Forelimb muscle (tissue), 1 donor: ENCODE measurements at places on chromosomes 7 and 10.
A peak's percentile ranks its signal among the peaks of the same experiment; 100 is the strongest.

DNA sequence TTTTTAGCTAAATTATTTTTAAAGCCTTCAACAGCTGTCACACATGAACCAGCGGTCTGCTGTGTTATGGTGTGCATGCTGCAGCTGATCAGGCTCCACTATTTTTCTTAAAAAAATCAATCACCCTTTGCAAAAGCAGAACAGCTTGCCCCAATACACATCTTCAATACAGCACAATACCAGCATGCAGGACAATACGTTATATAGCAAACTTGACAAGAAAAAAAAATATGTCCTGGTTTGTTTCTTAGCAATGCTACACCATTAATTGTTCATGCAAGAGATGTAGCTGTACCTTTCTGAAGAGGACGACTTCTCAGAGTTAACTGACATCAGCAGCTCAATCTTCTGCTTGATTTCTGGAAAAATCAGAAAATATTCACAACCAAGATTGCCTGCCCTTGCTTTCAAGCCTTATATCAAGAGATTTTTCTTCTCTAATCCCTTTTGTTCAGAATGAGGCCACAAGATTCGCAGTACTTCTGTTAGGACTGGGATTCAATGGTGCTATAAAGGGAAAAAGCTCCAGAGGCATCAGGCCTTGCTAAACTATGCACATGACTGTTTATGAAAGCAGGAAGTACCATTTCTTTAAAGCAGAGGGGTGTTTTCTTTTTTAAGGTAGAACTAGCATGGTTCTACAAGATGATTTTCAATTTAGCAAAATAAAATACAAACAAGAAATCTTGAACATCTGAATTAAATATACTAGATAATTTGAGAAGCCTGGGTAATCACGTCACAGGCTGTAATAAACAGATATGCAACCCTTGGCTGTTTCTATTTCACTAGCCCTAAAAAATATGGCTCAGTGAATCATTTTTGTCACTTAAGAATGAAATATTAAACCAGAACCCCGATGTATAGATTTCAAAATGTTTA is 120.0 kb downstream of the SRPK2 start:
- DNase-seq: peak; percentile 56

GRCh38 chr7:33792041-33792440 is 113.3 kb upstream of the BMPER start:
- no peak for DNase-seq

DNA sequence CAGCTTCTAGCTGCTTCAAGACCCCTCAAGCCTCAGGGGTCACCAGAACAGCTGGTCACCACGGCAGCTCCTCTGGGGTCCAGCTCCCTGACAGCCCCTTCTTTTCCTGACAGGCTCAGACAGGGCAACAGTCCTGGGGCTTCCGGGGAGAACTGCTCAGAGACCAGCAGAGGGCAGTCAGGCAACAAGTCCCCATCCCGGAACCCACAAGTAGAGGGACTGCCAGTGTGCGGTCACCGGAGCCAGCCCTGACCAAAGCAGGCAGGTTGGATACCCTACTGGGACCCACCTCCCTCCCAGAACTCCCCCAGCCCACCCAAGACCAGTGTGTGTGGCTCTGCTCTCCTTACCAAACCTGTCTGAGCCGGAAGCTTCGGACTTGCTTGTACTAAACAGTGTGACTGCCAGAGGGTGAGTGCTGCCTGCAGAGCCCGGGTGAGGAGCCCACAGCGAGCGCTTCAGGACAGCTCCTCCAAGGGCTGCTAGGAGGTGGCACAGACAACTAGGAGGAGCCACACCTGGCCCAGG is 40.3 kb downstream of the YKT6 start:
- no peak for DNase-seq

DNA sequence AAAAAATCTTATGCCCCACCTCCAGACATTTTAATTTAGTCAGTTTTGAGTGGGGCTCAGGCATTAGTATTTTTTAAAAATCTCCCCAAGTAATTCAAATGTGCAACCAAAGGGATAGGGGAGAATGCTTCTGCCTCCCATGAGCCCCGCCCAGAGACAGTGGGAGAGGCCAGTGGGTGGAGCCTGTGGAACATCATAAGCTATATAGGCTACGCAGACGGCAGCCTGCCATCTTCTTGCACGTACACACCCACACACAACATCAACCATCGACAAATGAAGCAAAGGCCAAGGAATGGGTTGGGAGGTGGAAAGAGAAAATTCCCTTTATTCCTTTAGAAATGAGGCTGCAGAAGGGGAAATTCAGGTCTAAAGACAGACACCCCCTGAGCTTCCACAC is 25.2 kb downstream of the CREB3L2 start:
- DNase-seq: no peak

- DNase-seq: no peak
These were observed 138.1 kb downstream of the RALA start for GRCh38 chr7:39761449-39761848.

GRCh38 chr7:134695321-134695860 is 48.7 kb downstream of the BPGM start:
- DNase-seq: no peak

DNA sequence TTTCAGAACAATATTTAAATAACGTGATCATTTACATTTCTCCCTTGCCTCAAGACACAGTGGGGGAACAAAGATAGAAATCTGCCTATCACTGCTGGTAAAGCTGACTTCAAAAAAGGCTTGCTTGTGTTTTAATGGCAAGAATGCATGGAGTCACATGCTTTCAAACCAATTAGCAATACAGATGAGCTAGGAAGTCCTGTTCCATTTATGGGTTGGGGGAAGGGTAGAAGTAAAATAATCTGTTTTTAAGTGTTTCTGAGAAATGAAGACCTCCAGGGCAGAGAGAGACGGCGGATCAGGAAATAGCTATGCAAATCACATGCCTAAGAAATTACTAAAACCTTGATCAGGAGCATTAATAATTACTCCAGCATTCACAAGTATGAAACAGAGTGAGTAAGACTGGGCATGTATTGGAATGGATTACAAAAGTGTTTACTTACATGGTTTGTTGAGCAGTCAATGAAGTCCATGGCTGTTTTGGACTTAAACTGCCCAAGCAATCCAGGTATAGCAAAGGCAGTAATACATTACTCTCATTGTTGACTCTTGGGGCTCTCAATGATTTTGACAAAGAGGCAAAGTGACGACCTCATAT is 142.0 kb downstream of the ARID5B start:
- DNase-seq: no peak

GRCh38 chr7:48042636-48043035 is 7.3 kb downstream of the C7orf57 start:
- DNase-seq: no peak
